ENCODE measurements at places on chromosomes 5 and 9. TPM values are rescaled to one million over a fixed set of nuclear protein-coding genes. Genes with fewer than 3 reads are reported as not detected.

The LHX3 gene
- total RNA-seq: 0.81 TPM

The PTTG1 gene
- 25.3 TPM for total RNA-seq

The KIF27 gene
- total RNA-seq: 4.2 TPM

The PROB1 gene
- 1.3 TPM for total RNA-seq

The SCAMP1 gene
- 36.2 TPM for total RNA-seq

The ARL14EPL gene
- total RNA-seq: not detected

The FOXD1 gene
- 2.8 TPM for total RNA-seq

The IL9 gene
- not detected for total RNA-seq

The SOX30 gene
- total RNA-seq: not detected

The RNF183 gene
- total RNA-seq: not detected

The PFN3 gene
- not detected for total RNA-seq

The FOXD4L3 gene
- 0.27 TPM for total RNA-seq

The HAPLN1 gene
- total RNA-seq: 2.9 TPM

The SOHLH1 gene
- total RNA-seq: not detected

The PTGS1 gene
- 0.39 TPM for total RNA-seq

The FIBCD1 gene
- not detected for total RNA-seq

The RASGEF1C gene
- total RNA-seq: 21.1 TPM
